NCI-H2107 (cell line): ENCODE measurements at places on chromosomes 2 and 18.

GRCh38 chr18:50662775-50663383, 103.0 kb downstream of the MAPK4 start:
- DNase-seq: no peak

- DNase-seq: no peak
These were observed 363.8 kb upstream of the HNRNPA3 start for GRCh38 chr2:176848844-176849243.

DNA sequence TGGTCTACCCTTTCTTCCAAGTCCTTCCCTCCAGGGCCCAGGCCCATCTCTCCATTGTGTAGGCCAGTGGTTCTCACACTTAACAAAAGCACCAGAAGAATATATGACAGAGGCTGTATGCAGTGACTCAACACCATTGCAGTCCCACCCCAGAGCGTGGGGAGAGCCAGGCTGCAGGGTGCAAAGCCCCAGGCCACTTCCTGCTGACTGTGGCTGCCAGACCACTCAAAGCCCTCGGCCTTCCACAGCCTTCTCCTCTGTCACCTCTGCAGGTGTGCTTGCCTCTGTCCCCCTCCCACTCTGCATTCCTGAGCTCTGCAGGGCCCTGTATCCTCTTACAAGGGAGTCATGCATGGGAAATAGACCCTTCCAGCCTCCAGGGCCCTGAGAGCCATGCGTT, 40.4 kb upstream of the ARHGEF4 start:
- no peak for DNase-seq

DNA sequence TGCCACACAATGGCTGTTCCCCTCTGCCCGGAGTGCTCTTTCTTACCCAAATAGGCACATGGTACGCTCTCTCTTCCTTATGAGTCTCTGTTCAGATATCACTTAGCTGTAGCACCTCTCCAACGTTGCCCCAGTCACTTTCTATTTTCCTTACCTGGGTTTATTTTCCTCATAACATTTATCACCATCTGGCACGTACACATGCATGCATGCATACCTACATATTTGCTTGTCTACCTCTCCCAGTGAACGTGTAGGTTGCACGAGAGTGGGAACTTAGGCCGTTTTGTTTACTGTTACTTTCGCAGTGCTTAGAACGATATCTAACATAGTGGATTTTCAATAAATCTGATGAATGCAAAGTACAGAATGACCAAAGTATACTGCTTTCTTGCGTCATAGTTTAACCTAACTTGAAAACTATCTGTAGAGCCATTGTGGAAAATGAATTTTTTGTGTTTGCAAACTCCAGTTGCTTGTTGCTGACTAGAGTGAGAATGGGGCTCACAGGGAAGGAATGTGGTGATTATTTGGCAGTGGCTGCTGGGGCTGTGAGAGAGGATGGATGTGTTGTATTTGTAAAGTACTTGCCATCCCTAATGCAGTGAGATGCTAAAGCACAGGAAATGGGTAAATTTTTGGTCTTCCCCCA, 47.1 kb downstream of the ACSL3 start:
- no peak for DNase-seq

- no peak for DNase-seq
These were observed 148.3 kb upstream of the SRD5A2 start for GRCh38 chr2:31729065-31729439.

DNA sequence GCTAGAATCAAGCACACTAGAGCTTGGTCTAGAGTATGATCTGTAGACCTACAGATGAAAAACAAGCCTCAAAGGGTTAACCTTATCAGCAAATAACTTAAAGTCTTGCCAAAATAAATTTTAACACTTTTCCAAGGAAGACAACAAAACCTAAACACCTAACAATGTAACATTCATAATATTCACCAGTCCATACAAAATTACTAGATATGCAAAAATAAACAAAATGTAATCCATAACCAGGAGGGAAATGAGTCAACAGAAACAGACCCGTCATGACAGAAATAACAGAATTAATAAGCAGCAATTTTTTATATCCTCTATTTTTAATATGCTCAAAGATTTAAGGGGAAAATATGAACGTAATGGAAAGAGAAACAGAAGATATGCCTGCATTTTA, 36.1 kb downstream of the TRAK2 start:
- no peak for DNase-seq

DNA sequence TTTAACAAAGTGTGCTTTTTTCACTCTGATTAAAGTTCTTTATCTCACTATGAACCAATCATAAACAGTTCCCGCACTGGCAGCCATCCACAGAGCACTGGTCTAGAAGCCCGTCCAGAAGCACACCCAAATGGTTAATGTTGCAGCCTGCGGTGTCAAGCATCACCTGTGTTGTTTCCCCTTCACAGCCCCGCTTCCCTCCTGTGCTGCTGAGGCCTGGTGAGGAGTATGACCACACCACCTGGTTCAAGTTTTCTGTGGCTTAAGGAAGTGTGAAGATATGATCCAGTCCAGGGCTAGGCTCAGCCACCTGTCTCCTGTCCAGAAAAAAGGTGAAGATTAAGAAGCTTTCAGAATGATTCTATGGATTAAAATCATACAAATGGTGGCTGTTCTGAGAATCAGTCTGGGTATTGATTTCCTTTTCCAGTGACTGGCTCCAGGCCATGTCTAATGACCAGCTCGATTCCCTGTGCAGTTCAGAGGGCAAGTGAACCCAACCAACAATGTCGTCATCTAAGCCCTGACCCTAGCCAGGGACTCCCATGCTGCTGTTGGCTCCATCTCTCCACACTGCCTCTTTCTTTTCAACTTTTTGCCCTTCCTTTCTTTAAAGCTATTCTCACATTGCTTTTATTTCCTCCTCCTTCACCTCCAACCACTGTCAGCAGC, 17.7 kb downstream of the SRSF7 start:
- no peak for DNase-seq

DNA sequence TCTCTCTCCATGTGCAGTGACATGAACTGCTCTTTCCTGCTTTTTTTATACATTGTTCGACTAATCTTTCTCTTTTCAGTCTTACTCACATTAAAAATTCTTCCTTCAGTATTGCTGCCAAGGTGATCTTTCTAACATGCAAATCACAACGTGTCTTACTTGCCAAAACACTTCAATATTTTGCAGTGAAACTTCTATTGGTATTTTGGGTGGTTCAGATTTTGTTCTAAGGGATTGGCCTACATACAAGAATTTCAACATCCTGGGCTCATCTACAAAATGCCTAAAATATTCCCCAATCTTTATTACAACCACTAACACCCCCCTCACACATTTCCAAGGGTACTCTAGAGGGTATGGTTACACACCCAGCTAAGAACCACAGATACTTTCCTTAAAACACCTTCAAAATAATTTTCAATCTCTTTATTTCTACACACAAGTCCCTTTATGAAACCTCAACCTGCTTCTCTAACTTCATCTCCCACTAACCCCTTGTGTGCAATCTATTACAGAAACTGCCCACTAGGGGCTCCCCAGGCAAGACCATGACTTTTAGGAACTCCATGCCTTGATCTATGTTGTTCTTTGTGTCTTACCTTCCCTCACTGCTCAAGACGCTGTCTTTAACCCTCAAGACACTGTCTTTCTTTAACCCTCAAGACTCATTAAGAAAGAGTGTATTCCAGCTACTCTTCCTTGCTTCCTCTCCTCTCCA, 50.9 kb downstream of the COL3A1 start:
- no peak for DNase-seq

DNA sequence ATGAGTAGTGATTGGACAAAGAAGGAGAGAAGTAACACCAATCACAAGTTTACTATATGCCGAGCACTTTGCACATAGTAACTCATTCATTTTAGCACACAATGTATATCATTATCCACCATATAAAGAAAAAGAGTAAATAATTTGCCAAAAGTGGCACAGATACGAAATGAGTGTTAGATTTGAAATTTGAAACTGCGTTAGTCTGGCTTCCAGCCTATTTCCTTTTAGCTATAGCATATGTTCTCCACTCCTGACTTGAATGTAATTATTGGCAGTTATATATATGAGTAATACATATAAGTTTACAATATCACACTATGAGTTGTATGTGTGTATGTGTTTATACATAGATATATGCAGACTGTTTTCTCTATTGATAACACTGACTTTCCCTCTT, 98.6 kb downstream of the NOL4 start:
- no peak for DNase-seq

DNA sequence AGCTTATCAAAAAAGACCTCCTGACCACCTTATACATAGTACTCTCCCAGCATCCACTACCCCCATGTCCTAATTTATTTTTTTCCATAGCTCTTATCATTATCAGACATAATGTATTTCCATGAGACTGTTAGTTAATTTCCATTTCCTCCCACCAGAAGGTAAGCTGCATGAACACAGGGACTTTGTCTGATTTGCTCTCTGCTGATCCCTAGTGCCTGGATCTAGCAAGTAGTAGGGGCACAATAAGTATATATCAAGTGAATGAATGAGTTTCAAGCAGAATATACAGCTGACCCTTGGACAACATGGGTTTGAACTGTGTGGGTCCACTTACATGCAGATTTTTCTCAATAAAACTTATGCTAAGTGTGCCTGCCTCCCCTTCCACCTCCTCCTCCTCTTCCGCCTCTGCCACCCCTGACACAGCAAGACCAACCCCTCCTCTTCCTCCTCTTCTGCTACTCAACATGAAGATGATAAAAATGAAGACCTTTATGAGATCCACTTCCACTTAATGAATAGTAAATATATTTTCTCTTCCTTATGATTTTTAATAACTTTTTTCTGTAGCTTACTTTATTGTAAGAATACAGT, 53.8 kb downstream of the CTAGE1 start:
- DNase-seq: no peak
